Naive thymus-derived CD8-positive, alpha-beta T cell (primary cell): ENCODE measurements at places on chromosomes 4 and X. TPM values are rescaled to one million over a fixed set of nuclear protein-coding genes. Genes with fewer than 3 reads are reported as not detected.
A peak's percentile ranks its signal among the peaks of the same experiment; 100 is the strongest.

Gene CXCL5
- not detected for total RNA-seq

GRCh38 chrX:72635930-72636329 lies 63.3 kb upstream of the HDAC8 start:
- DNase-seq = no peak

Gene HOPX
- total RNA-seq = 5.9 TPM

GRCh38 chr4:111359602-111360001 lies 736.7 kb upstream of the PITX2 start:
- DNase-seq = no peak

DNA sequence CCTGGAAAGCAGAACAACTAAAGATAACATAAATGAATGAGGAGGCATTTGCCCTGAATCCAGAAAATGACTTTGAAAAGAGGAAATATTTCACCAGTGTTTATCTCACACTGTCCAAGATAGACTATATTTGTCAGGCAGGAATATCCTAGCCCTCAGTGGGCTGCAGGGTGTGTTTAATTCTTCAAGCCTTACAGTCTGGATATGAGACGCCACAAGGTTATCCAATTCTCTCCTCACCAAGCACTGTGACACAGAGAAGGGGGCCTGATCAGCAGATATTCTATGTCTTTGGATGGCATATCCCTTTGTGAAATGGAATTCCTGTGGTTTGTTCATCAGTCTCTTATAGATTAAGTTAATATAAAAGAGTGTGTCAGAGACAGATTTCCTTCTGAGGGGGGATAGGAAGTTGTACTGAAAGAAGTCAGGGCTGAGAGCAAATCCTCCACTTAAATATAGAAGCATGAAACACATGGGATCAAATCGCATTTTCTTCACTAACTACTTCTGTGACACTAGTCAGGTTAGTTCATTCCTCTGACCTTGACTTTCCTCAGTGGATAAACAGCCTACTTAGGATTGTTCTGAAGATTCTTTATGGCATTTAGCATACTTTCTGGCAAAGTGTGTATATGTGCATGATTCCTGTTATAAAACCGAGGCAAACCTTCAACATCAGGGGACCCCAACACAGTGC lies 6.8 kb upstream of the G3BP2 start:
- no peak for DNase-seq

GRCh38 chr4:24736066-24736465 lies 59.3 kb upstream of the SOD3 start:
- no peak for DNase-seq

- DNase-seq = no peak
Observed at GRCh38 chr4:69092190-69092589, 4.1 kb upstream of the UGT2B7 start.

Gene SLC9B2
- 16.3 TPM for total RNA-seq

GRCh38 chrX:81121513-81122363 lies 80.0 kb downstream of the HMGN5 start:
- peak; percentile 85 for DNase-seq

DNA sequence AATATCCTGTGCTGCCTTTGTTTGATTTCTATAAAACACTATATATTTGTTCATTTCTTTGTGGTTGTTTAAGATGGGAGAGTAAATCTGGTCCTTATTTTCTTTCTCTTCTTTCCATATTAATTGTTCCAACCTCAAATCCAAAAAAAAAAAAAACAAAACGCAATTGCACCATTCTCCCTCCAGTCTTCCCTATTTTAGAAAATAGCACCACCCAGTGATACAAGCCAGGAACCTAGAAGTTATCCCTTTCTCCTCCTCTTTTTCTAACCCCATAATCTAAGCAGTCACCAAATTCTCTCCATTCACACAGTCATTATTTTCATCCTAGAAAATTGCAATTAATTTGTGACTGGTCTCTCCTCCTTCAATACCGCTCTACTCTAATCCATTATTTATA lies 107.8 kb downstream of the GABRA3 start:
- no peak for DNase-seq

DNA sequence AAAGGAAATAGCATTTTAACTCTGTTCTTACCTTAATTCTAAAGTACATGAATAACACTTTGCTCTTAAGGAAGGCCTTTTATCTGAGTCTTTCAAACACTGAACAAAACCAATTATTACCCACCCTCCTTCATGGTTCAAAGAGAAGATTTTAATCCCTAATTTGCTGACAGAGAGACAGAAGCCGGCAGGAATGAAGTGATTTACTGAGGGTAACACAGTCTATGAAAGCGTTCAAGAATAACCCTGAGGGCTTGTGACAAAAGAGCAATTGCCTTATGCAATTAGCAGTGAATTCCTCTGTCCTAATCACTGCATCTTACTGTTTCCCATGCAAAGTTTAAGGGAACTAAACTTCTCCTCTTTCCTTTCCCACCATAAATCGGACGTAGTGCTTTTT lies 144.1 kb downstream of the PACRGL start:
- DNase-seq = no peak

Gene MAOA
- 0.22 TPM for total RNA-seq

Gene PPP4R3C
- not detected for total RNA-seq

- no peak for DNase-seq
Observed at GRCh38 chrX:7205037-7205577, 57.2 kb upstream of the PUDP start.

GRCh38 chr4:149347139-149347538 lies 468.5 kb downstream of the IQCM start:
- DNase-seq = no peak

GRCh38 chrX:103688946-103689345 lies 2.4 kb upstream of the MORF4L2 start:
- no peak for DNase-seq

- DNase-seq = no peak
Observed at GRCh38 chr4:26779224-26779623, 81.4 kb upstream of the STIM2 start.

- DNase-seq = no peak
Observed at GRCh38 chr4:59814402-59815010, 1385.6 kb upstream of the ADGRL3 start.

Gene GUCY1A1
- total RNA-seq = not detected

GRCh38 chr4:166493924-166494345 lies 620.9 kb downstream of the TLL1 start:
- DNase-seq = no peak

GRCh38 chr4:78331186-78331585 lies 220.4 kb upstream of the ANXA3 start:
- DNase-seq = no peak

Gene USP26
- total RNA-seq = not detected

- no peak for DNase-seq
Observed at GRCh38 chr4:37973441-37973840, 13.2 kb downstream of the PTTG2 start.

Gene USP11
- total RNA-seq = 191 TPM

Gene TLR10
- 2.0 TPM for total RNA-seq

DNA sequence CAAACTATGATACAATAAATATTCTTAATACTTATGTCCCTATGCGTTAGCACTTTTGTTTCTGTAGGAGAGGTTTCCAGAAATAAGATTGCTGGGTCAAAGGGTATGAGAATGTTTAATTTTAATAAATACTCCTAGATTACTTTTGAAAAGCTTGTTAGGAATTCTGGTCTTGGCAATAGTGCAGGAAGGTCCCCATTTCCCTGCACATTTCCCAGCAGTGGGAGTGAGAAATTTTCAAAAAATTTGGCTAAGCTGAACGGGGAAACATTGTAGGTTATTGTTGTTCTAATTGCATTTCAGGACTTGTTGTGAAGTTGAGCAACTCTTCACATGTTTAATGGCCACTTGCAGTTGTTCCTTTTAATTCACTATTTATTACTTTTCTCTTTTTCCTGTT lies 27.1 kb downstream of the IGFBP7 start:
- no peak for DNase-seq

GRCh38 chr4:98101988-98102387 lies 41.3 kb downstream of the STPG2 start:
- no peak for DNase-seq

Gene TLR2
- 2.7 TPM for total RNA-seq

DNA sequence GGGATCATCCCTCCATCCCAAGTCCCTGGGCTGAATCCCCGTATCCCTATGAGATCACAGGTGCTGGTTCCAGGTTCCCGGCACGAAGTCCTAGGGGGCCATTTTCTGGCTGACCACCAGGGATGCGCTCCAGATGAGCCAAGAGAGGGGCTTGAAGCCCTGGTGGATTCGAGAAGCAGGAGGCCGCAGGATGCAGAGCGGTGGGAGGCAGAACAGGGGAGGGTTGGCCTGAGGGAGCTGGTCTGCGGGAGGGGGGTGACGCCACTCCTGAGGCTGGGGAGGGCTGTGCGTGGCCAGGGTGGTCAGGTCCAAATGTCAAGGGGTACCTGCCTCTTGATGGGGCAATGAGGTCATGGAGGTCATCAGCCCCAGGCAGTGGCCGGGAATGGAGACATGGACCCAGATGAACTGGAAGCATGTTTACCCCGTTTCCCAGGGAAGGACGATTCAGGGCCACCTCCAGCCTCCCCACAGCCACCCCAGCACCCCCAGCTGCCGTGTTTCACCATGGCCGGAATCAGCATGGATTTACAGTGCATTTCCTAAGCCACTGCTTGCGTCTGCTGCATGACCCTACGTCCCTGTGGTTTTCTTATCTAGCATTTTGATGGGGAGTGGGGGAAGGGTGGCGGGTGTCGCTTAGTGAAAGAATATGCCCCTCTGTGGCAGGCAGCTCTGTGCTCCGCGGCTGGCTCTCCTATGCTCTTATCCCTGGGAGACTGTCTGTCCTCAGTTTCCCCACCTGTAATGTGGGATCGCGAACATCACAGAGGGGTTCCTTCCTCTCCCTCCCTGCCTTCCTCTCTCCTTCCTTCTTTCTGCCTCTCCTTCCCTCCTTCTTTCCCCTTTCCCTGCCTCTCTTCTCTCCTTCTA lies 17.0 kb upstream of the HTRA3 start:
- no peak for DNase-seq

- DNase-seq = no peak
Observed at GRCh38 chr4:7960790-7961655, 21.4 kb upstream of the AFAP1 start.

- no peak for DNase-seq
Observed at GRCh38 chr4:61198686-61199085, 1.4 kb upstream of the ADGRL3 start.

Gene CD99
- total RNA-seq = 123 TPM

Gene RENBP
- total RNA-seq = 17.8 TPM

GRCh38 chrX:87409113-87409841 lies 108.3 kb upstream of the KLHL4 start:
- DNase-seq = no peak

GRCh38 chr4:100823993-100824323 lies 306.1 kb upstream of the EMCN start:
- no peak for DNase-seq

Gene HTN1
- total RNA-seq = not detected

Gene HEPH
- not detected for total RNA-seq

DNA sequence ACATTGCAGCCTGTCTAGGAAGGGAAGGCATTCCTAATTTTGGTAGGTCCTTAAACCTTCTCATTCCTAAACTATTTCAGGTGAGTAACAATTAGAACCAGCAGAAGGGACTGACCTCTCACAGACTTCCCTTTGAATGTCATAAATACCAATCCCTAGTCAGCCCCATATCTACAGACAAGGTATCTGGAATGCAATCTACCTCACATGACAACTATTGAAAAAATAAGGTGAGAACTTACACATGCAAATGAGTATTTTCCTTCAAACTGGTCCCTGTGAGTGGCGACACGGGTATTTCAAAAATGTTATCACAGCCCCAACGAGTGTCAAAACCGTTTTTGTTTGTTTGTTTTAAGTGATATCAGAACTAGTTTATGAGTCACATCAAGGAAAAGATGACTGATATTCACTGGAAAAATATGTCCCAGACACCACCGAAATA lies 102.4 kb upstream of the VCX2 start:
- DNase-seq = no peak

DNA sequence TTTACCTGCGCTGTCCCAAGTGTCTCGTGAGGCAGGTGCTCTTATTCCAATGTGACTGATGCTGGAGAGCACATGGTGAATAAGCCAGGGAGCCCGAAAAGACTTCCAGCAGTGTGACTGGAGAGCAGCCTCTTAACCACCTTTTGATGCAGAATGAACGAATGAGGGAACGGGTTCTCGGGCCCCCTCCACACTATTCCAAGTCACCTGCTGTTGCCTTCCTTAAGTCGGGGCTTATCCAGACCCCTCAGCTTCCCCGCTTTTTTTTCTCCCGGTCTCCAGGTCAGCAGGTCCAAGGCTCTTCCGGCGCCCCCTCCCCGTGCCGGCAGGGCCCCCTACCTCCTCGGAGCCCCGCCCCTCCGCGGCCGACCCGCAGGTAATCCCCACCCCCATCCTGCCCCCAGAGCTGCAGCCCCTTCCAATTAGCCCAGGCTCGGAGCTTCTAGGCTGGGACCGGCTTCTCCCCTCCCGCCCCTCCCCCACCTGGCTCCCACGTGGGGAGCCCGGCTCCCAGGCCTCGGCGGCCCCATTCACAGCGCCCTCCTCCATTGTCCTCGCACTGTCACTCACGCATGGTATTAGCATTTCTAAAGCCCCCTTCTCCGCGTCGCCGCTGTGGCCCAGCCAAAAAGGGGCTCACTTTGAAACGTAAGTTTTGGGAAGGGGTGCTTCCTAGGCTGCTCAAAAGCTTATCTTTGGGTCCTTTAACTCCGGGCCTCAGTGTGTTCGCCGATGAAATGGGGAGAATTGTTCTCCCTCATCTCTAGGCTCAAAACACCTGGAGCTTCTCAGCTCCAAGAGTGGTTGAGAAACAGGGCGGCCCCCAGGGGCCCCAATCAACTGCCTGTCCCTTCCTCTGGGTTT lies 56.2 kb upstream of the PJA1 start:
- no peak for DNase-seq

Gene MBNL3
- 27.0 TPM for total RNA-seq

GRCh38 chr4:19005211-19005610 lies 983.7 kb upstream of the LCORL start:
- no peak for DNase-seq

DNA sequence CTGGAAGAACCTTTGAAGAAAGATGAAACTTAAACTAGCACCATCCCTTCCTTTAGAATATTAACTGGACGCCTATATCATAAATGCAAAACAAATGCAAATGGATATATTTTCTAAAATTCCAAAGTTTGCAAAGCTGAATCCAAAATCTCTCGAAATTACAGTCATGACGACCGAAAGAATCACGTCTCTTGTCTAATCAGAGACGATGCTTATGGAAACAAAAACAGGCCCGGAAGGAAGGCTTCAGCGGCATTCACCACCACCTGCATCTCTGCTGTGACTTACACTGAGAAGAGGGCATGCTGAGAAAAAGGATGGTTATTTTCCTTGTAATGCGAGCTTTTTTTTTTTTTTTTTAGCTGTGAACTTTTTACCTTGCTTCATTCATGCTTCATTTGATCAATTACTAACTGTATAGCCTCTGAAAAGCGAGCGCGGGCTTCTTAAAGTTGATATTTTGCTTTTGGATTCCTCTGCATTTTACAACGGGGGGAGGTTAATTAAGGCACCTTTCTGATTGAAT lies 209.3 kb downstream of the SOWAHB start:
- DNase-seq = no peak

DNA sequence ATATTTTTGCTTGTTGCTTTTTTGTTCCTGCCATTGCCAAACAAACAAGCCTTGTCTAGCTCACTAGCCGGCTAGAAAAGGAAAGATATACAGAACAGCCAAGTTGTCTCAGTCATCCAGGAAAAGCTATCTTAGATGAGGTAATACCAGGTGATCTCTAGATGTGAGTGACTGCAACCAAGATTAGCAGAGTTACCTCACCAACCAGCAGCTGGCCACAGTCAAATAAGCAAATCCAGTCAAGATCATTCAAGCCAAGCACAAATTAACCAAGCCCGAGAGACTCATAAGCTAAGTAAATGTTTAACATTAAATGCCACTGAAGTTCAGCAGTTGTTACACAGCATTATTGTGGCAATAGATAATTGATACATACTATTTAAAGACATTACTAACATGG lies 108.6 kb downstream of the CENPC start:
- DNase-seq = no peak

Gene UNC5C
- total RNA-seq = not detected

- no peak for DNase-seq
Observed at GRCh38 chrX:76996641-76997040, 450.5 kb upstream of the FGF16 start.
